ENCODE measurements at places on chromosomes 2 and 18.

DNA sequence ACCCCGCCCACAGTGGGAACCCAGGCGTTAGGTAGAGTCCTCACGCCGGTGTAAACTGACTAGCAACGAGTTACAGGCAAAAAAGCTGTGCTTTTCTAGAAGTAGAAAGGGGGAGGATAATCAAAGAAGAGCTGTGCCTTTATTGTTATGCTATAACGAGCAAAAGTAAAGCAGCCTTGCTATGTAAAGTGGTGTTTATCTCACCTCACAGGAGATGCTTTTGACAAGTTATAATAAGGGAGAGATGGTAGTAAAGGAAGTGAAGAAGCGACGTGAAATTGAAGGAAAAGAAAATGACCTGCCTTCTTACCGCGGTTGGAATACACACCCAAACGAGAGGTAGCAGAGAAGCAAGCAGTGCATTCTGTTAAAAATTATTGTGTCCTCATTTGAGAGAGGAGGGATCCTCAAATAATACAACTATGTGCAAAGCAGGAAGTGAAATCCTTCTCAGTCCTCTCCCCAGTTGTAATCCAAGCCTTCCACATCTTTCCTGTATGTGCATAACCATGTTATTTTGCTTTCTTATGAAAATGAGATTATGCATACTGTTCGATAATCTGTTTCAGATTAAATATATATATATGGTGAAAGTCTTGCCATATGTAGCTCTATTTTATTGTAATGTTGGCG, 962 bp downstream of the TANK start:
- DNase-seq, result no peak

- DNase-seq, result no peak
These were observed 51.9 kb upstream of the NAB1 start for GRCh38 chr2:190596993-190597392.

- DNase-seq, result no peak
These were observed 8.3 kb upstream of the PRKAG3 start for GRCh38 chr2:218839888-218840287.

GRCh38 chr18:7567474-7568425, 634 bp downstream of the PTPRM start:
- DNase-seq, result peak; percentile 41

- DNase-seq, result no peak
These were observed 24.4 kb upstream of the EIF2AK3 start for GRCh38 chr2:88651646-88652045.

- DNase-seq, result no peak
These were observed 508 bp upstream of the TUBA4B start for GRCh38 chr2:219252570-219252899.

DNA sequence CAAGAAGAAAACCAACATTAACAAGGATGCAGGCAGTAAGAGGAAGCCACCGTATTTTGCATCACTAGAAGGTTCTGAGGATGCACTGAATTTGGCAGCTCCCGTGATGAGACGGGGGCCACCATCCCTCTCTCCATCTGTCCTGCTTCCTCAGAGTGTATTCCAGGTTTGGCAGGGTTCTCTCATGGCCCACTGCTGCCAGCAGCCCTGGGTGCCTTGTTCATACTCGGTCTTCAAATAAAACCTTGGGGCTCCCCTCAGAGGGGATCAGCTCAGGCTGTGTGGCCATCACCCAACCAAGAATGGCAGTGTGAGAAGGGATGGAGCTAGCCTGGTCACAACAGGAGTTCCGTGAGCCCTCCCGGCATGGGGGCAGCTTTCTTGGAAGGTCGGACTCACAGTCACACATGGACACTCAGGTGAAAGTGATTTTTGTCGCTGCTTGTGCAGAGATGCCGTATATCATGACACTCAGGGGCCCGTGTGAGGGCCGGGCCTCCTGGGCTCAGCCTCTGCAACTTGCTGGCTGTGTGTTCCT, 12.8 kb upstream of the MBP start:
- DNase-seq, result no peak

DNA sequence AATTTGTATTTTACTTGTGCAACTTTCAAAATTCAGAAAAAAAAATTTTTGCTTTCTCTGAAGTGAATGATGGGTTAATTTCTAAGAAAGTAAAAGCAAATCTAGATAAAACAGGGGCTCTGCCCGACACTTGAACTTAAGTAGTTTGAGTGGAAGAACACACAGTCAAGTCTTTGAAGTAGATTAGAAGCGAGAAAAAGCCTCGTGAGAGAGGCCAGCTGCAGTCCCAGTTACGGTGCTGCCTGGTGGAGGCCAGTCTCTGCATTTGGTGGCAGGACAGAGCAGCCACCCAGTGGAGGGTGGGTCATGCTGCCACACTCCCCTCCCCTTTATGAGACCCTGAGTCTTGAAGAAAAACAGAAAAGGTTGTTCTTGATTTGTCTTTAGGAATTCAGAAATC, 81.8 kb downstream of the INPP5D start:
- no peak for DNase-seq

DNA sequence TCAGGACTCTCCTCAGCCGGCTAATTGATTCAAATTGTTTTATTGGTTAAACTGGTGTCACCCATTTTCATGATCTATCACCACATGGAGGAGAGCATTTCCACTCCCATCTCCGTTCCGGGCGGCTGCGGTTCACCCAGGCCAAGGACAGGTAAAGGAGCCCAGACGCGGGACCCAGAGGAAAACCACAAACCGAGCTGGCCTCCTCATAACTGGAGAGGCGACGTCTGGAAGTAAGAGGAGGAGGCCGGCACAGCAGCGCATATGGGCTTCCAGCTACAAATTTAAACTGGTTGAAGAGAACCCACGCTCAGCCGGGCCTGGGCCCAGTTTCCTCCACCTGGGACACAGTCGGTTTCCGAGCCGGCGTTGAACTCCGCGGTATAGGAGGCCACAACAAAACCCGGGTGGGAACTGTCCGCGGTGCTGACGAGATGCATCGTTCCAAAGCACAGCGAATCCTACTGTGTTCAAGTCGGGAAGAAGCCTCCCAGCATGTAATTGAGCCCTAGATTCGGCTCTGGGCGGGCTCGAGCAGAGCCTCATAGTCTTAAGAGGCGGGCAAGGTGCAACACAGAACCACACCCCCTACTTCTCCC, 3.0 kb upstream of the SKOR2 start:
- peak; percentile 48 for DNase-seq

- DNase-seq, result no peak
These were observed 246.6 kb upstream of the CDH20 start for GRCh38 chr18:61086657-61087056.

- peak; percentile 88 for DNase-seq
These were observed 42.9 kb downstream of the HDLBP start for GRCh38 chr2:241272303-241273209.

- peak; percentile 6 for DNase-seq
These were observed 51.3 kb downstream of the ACSL3 start for GRCh38 chr2:222912117-222912516.

DNA sequence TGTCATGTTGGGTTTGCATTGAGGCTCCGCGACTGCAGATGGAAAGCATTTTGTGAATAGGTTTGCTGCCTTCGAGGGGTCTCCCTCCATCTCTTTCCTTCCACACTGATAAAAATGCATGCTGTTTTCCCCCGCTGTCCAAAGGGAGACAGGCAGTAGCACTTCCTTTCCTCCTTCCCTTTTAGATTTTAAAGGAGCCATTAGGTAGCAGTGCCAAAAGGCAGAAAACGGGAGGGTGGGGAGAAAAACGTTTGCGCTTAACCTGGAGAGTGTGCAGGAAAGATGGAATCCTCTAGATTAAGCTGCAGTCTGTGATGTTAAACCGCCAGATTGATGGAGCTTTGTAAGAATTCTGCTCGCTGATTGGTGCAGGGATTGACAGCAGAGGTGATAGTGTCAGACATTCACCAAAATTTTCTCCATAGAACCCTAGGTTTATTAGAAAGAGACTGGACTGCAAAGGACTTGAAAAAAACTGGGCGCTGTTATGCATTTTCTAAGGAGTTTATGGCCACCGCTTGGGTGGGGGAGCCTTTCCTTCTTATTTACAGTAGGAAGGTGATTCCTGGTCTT, 688 bp downstream of the MAPRE2 start:
- DNase-seq, result no peak

DNA sequence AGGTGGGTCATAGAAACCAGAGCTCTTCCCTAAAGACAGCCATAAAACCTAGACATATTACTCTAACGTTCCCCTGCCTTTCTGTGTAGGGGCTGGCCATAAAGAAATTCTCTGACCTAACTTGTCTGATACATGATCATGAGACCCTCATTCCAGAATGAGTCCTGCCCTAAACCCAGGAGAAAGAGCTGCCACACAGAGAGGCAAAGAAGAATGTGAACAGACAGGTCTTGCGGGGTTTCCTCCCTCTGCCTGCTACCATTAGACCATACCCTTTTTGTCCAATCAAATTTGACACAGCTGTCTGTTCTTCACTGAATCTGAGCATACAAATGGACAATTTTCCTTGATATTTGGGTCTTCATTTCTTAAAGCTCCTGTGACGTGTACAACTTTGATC, 198.8 kb upstream of the LHCGR start:
- no peak for DNase-seq

GRCh38 chr2:85770369-85770768, 16.6 kb downstream of the ATOH8 start:
- DNase-seq, result no peak

GRCh38 chr2:105771836-105772235, 27.1 kb downstream of the NCK2 start:
- DNase-seq, result peak; percentile 33

GRCh38 chr2:157337978-157338377, 12.4 kb upstream of the ERMN start:
- DNase-seq, result no peak

- DNase-seq, result peak; percentile 82
These were observed 28.2 kb upstream of the EPAS1 start for GRCh38 chr2:46269001-46269400.

- no peak for DNase-seq
These were observed 175.3 kb downstream of the PDE11A start for GRCh38 chr2:177897278-177897677.

DNA sequence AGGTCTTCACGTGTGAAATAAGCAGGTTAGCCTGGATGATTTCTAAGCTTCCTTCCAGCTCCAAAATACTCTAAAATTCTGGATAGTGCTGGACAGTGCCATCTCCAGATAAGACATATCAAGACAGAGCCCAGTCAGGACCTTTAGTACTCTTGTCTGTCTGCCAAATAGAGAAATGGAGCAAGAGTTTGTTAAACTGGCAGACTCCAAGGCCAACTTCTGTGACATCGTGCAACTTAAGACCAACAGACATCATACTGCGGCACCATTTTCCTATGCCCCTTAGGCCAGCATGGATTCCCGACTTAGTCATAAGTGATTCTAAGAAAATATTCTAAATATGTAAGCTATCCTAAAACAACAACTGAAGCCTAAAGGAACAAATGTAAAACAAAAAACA, 118.6 kb downstream of the RBMS1 start:
- DNase-seq, result no peak

GRCh38 chr2:4258563-4258962, 555.2 kb downstream of the DCDC2C start:
- DNase-seq, result no peak

- no peak for DNase-seq
These were observed 64.0 kb upstream of the ZNF516 start for GRCh38 chr18:76558881-76559667.

GRCh38 chr2:198254536-198255090, 450.2 kb downstream of the PLCL1 start:
- DNase-seq, result no peak

- DNase-seq, result peak; percentile 24
These were observed 256.3 kb upstream of the PKDCC start for GRCh38 chr2:41791523-41791922.

- DNase-seq, result peak; percentile 42
These were observed 776 bp upstream of the SPEG start for GRCh38 chr2:219433666-219434467.

DNA sequence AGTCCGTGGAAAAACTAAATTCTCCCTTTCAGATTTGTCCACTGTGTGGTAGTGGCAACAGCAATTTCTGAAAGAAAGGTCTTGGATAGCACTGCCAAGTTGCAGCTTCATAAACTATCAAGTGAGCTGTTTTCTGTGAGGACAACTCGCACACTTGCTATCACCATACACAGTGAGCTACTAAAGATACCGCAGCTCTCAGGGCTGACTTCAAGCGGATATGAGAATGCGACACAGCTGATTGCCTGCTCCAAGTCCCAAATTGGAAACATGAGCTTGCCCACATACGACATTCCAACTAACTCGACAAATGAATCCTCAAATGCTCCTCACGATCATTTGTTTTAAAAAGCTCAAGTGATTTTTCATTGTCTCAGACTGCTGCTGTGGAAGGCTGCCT, 46.2 kb downstream of the E2F6 start:
- peak; percentile 50 for DNase-seq

DNA sequence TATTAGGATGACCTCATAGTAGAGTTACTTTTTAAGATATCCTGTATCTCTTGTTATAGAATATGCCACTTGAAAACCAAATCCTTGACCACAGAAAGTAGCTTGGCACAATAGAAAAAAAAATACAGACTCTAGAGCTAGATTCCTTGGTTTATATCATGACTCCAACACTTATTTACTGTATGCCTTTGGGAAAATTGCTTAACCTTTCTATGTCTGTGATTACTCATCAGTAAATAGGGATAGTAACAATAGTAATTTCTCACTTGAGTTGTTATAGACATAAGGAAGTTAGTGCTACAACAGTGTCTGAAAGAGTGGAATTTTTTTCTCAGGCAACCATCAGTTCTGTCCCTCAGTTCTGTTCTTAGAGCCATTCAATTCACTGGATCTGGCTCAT, 193.8 kb downstream of the GULP1 start:
- no peak for DNase-seq

GRCh38 chr2:72958542-72959385, 41.4 kb downstream of the EMX1 start:
- DNase-seq, result no peak

- no peak for DNase-seq
These were observed 8.9 kb upstream of the THUMPD2 start for GRCh38 chr2:39787950-39788349.

- no peak for DNase-seq
These were observed 138.8 kb upstream of the DNMT3A start for GRCh38 chr2:25480561-25480960.

DNA sequence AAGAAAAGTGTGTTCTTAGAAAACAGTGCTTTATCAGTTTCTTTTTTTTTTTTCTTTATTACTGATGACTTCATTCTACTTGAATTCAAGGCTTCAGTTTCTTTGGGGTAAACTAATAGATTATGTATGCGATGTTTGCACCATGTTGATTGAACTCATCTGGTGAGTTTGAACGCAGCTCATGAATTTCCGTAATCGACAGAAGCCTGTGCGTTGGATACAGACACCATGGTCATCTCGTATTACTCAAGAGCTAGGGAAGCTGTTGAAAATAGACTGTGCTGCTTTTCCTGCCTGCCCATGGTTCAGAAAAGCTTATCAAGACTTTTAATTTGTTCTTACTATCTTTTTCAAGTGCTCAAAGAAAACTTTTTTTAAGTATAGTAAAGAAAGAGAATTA, 185.5 kb upstream of the NRP2 start:
- DNase-seq, result peak; percentile 17
